Mucosa of descending colon (tissue), 3 donors: ENCODE measurements at places on chromosomes 5 and 9.
A peak's percentile ranks its signal among the peaks of the same experiment; 100 is the strongest.

DNA sequence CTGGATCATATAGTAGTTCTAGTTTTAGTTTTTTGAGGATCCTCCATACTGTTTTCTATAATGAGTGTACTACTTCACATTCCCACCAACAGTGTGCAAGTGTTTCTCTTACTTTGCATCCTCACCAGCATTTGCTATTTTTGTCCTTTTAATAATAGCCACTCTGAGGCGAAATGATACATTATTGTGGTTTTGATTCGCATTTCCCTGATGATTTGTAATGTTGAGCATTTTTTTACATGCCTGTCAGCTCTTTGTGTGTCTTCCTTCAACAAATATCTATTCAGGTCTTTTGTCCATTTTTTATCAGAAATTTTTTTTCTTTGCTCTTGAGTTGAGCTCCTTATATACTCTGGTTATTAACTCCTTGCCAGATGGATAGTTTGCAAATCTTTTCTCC, 114.0 kb downstream of the ADAMTSL1 start:
- DNase-seq: no peak

DNA sequence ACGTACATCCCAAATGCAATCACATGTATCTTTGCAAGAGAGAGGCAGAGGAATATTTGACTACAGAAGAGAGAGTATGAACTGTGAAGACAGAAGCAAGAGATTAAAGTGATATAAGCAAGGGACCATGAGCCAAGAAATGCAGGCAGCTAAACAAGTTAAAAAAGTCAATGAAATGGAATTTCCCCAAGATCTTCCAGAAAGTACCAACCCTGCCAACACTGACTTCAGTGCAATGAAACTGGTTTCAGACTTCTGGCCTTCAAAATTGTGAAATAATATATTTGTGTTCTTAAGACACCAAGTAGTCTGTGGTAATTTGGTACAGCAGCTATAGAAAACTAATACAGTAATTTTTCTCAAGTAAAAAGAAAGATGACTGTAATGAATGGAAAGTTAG, 20.9 kb downstream of the FOXI1 start:
- no peak for DNase-seq

GRCh38 chr9:76004526-76004925, 114.1 kb downstream of the PCSK5 start:
- DNase-seq: no peak

- DNase-seq: no peak
Observed at GRCh38 chr5:143412661-143413342, 9.3 kb upstream of the NR3C1 start.

GRCh38 chr9:9881692-9882091, 731.1 kb downstream of the PTPRD start:
- DNase-seq: no peak

DNA sequence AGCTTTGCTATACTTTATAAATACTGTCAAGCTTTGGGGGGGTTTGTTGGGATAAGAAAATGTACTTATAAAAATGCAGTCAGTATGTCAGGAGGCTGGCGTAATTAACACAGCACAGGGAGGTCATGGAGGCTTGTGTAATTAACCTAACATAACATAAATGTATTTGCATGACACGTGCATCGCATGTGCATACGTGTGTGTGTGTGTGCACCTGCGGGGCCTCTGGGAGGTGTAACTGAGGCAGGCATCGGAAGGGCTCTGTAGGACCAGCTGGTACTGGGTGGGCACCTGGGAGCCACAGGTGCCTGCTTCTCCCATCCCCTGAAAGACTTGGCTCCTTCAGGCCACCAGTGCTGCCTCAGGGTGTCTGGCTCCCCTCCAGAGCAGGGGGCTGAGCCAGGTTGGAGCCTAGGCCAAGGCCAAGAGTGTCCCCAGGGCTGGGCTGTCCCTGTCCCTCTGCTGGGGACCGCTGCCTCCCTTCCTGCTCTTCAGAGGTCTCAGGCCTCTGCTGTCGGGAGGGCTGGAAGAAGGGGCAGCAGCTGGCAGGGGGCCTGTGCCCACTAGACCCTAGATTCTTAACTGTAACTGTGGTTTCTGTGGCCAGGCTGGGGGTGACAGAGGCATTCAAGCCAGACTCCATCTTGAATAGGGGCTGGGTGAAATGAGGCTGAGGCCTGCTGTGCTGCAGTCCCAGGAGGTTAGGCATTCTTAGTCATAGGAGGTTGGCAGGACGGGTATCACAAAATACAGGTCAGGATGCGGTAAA, 9.0 kb downstream of the FCN2 start:
- DNase-seq: no peak

DNA sequence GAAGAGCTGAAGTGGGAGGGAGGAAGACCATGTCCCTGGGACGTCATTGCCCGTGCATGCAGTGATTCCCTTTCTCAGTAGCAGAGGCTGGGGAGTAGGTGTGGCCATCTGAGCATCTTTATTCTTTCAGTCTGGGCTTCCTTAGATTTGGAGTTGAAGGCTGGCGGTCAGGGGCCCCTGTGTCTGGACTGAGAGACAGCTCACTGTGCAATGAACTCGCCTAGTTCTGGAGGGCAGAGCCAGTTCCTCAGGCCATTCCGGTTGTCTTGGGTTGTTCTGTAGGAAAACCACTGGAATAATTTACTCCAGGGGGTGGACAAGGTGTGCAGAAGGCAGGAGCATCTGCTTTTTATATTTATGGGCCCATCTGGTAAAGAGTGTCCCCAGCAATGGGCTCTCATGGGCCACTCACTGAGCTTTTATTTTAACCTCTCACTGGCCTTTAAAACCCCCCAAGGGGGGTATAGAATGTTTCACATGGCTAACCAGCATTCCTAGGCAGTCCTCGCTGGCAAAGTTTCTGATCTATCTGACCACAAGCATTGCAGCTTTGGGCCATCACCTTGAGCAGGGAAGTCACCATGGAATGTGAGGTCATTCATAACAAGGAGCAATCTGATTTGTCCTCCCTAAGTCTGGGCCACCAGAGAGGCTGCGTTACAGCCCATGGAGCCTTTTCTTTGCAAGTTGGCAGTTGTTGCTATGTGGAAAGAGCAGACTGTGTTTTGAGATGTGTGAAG, 9.2 kb downstream of the STC2 start:
- no peak for DNase-seq

GRCh38 chr9:83199240-83199639, 136.3 kb upstream of the RASEF start:
- DNase-seq: no peak

- DNase-seq: no peak
Observed at GRCh38 chr9:97487107-97487506, 14.4 kb upstream of the TMOD1 start.

- DNase-seq: no peak
Observed at GRCh38 chr5:103938146-103938695, 375.6 kb upstream of the NUDT12 start.

- DNase-seq: no peak
Observed at GRCh38 chr9:126663661-126664072, 49.9 kb downstream of the LMX1B start.

DNA sequence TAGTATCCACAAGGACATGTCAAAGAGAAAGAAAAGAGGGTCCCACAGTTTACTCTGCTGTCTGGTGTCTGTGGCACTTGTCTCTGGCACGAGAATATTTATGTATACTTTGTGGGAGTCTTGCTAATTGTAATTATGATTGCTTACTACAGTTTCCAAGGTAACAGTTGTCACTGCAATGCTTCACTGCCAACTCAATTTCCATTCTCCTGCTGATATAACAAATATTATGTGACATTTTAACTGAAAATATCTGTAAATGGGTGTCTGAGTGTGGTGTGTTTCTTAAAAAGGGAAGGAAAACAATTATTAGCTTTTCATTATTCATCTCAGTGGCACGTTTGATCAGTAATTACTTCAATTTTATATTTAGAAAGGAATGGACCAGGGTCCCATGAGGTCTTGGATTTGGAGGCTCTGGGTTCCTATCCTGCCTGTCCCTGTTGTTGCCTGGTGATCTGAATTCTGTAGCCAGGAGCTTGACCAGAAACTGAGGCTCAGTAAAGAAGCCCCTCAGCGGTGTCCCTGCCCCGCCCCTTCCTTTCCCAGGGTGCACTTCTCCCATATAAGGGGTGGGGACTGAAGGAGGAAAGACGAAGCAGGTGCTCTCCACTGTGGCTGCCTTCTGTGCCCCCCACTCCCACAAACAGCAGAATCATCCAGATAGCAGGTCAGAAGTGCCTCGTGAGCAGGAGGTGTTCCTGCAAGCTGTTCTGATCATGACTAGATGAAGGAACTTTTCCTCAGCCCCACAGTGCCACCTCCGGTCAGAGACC, 137.3 kb upstream of the KIF2A start:
- no peak for DNase-seq

DNA sequence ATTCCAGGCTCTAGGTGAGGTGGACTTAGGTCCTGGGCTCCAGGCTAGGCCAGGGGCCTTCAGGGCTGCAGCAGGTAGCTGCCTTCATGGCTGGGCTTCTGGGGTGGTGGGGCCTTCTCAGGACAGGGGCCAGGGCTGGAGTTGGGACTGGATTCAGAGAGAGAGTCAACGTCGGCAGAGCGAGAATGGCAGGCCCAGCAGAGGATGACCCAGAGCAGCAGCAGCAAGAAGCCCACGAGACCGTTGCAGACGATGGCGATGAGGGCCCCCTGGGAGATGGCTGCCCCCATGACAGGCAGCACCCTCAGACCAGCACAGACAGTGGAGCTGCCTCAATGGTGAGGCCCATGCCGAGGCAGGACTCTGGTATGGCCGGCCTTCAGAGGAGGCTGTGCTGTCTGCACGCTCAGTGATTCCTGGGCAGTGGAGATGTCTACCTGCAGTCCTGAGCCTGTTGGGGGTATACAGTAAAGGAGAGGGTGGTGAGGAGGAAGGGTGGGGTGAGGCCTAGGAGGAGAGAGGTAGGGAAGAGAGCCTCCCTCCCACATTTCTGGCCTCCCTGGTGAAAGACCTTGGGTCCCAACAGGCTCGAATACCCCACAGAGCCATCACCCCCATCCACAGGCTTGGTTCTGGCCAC, 1.3 kb downstream of the ENHO start:
- no peak for DNase-seq

DNA sequence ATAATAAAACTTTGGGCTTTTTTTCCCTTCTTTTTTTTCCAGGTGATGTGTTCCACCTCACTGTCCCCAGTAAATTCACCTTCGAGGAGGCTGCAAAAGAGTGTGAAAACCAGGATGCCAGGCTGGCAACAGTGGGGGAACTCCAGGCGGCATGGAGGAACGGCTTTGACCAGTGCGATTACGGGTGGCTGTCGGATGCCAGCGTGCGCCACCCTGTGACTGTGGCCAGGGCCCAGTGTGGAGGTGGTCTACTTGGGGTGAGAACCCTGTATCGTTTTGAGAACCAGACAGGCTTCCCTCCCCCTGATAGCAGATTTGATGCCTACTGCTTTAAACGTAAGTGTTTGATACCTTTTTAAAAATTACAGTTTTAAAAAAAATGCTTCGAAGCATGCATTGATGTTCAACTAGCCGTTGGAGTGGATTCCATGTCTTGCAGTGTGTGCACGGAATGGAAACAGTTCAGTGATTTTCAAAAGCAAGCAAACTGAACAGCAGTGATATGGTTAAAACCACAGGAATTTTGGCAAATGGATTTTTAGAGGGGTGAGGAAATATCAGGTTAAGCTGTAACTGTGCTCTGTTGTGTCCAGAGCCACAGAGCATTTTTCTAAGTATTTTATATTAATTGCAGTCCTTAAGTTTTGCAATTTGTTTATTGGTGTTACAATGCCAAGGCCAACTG, 40.7 kb downstream of the VCAN start:
- DNase-seq: no peak

- DNase-seq: peak; percentile 74
Observed at GRCh38 chr9:108271646-108272348, 584.0 kb downstream of the ACTL7B start.

GRCh38 chr5:173450188-173450587, 122.0 kb upstream of the STC2 start:
- no peak for DNase-seq

GRCh38 chr5:68315679-68316271, 100.2 kb downstream of the PIK3R1 start:
- DNase-seq: peak; percentile 49

DNA sequence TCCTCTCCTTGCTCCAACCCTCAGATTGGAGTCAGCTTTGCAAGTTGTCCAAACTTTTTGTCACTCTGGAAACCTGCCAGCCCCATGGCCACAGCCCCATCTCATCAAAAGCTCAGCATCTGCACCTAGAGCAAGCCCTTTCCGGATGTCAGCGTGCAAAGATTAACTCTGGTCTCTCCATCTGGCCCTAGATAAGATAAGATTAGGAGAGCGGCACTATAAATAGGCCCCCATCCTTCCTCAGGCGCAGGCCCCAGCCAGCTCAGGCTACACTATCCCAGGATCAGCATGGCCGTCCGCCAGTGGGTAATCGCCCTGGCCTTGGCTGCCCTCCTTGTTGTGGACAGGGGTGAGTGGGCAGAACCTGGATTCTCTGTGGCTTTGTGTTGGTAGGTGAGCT, at the start of gene SPINK4:
SPINK4 (plus strand) TSS at position 247 of the 400 bp plus-strand sequence; CDS start at position 289, 42 bp downstream.
- DNase-seq: no peak
